ENCODE measurements at places on chromosomes 6 and 20.

DNA sequence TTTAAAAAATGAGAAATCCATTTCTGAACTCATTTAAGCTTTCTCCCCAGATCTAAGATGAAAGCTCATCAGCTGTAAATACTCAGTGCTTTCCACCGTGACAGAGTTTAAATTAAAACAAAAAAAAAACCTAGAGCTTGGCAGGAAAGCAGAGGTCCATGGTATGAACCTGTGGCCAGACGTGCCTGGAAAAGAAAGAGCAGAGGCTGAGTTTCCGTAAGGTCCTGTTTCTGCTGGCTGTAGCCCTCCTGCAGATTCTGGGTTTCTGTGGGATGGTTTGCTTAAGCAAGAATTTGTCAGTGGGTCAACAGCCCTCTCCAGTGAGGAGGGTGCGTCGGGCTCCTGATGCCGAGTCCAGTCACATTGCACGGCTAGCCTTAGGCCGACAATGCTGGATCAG is 383.2 kb downstream of the SAMD5 start:
- no peak for DNase-seq

DNA sequence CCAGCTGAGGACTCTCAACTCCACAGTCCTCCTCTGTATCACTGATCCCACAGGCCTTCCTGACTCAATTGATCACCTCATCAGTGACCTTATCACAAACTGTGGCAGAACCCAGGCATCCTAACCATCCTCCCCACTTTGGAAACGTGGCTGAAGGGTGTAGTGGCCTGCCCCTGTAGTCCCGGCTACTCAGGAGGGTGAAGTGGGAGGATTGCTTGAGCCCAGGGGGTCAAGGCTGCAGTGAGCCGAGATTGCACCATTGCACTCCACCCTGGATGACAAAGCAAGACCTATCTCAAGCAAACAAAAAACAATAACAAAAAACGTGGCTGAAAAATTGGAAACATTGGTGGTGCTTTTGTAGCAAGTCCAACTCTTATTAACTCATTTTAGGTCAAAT is 203.4 kb upstream of the ZNF217 start:
- no peak for DNase-seq

- DNase-seq: no peak
These were observed 34.3 kb upstream of the POU5F1 start for GRCh38 chr6:31204751-31205145.

DNA sequence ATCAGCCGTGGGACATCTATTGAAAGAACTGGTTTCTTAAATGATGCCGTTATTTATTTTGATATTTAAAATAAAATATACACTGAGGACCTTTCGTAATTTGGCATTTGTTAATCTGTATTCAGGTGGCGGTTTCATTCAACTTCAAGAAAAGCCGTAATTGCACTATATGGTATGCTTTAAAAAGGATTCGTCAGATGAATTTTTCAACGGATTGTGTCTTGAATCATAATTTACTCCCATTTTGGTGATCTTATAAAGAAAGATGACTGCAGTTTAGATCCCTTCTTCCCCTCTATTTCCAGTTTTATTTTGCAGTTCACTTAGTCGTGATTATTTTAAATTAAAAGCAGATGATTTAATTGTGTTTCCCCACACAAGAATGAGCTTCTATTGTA is 761 bp downstream of the KLHL32 start:
- no peak for DNase-seq

DNA sequence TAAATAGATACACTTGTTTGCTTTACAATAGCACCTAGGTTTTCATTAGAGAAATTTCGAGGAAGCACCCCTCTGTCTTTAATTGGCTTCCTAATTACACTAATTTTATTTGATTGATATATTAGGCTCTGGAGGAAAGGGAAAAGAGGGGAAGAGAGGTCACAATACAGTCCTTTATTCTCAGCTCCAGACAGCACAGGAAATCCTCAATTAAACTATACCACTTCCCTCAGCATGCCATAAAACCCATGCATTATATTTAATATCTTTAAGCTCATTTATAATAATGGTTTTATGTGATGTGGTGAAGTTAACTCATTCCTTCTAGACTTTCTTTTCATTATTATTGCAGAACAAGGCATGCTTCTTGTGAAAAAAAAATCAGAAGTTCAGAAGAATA is 17.7 kb upstream of the PDE7B start:
- no peak for DNase-seq

DNA sequence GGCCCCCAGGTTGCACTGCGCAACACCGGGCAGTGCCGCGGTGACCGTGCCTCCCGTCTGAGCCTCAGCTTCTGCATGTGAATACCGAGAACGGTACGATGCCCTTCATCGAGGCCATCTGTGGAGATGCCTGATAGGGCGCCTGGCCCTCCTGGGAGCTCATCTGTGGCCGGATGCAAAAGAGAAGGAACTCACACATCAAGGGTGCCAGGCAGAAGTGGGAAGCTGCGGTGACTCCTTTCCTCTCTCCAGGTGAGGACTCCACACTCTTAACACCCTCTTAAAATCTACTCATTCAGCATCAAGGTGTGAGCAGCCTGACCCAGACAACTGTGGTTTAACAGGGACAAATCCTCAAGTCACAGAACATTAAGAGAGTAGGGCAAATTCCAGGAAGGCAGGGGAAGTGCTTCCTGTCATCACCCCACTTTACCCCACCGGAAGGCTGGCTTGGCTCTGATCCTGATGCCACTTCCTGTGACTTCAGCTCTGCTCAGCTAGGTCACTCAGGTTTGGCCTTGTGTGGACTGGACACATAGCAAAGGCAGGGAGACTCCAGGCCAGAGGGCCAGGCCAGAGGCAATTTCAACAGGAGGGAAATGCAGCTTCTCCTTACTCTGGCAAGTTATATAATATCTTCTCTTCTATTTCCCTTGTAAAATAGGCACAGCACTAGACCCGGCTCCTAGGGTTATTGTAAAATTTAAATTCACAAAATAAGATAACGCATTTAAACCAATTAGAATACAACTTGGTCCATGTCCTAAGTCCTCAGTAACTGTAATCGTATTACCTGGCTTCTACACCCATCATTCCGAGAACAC is 69.4 kb downstream of the CPNE5 start:
- no peak for DNase-seq

- DNase-seq: no peak
These were observed 635.6 kb downstream of the EPM2A start for GRCh38 chr6:145099713-145100112.

- no peak for DNase-seq
These were observed 68.8 kb upstream of the IYD start for GRCh38 chr6:150299873-150300485.

GRCh38 chr6:86502497-86502896 is 434.8 kb upstream of the HTR1E start:
- DNase-seq: no peak

DNA sequence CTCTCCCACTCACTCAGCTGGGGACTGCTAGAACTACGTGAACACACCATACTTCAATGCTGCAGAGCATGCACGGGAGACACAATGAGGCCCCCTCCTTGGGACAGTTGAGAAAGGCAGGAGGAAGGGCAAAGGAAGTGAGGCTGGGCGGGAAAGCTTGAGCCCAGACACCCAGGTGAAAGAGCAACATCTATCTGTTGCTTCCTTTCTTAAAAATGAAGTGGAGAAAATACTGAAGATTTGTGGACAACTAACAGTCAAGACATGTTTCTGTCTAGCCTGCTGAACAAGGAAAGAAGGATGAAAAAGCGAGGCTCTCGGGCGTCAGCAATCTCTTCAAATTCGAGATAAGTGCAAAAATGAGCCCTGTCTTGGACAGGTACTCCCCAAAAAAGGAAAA is 3.0 kb upstream of the NNAT start:
- no peak for DNase-seq

DNA sequence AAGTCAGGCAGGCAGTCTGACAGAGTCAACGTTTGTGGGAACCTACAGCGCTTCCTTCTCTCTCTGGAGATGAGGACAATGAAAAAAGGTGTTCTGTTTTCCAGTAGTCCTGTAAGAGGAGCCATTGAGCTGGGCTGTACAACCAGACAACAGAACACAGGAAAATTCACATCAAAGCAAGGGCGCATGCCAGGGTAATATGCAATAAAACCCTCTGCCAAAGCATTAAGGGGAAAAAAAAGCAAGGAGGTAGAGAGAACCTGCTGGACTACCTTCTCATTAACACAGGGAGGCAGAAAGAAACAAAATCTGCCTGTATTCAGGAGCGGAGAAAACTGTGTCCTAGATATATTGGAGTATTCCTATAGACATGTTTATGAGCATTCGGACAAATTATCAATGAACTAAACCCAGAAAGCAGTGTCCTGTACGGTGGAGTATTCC is 1.3 kb downstream of the RNF24 start:
- DNase-seq: peak; percentile 4

DNA sequence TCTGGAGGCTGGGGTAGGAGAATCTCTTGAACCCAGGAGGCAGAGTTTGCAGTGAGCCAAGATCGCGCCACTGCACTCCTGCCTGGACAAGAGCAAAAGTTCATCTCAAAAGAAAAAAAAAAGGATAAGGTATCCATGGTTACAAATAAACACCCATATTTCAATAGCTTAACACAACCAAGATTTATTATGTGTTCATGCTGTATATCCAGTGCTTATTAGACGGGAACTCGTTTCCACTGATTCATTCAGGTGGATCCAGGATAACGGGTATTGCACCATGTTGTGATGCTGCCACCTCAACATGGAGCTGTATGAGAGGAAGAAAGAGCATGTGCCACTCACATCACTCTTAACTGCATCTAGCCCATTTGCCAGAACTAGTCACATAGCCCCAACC is 69.1 kb upstream of the HIVEP1 start:
- DNase-seq: no peak
